Suppressor macrophage treated with lipopolysaccharide for 1 hour (primary cell): ENCODE measurements at places on chromosomes 2 and 18.

DNA sequence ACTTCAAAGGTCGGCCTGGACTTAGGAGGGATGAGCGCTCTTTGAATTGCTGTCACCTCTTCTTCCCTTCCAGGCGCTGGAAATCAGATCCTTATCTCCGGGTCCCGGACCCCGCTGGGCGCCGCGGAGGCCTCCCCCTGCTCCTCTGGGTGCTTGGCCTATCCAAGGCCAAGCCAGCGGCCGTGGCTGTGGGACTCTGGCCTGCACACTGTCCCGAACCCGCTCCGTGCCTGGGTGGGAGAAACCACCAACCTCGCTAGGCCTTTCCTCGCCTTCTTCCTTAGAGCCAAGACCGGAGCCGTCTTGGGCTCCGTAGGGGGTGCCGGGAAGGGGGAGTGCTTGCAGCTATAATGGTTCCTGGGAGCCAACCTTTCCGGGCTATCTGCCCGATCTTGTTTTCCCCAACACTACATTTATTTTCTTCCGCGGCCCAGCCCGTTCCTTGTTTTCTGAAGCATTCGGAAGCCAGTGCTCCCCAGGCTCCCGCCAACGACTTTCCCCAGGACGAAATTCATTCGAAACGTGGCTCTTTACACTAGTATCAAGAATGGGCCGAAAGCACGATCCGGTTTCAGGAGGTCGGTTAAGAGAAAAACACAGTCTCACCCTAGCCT, 2.4 kb downstream of the OSR1 start:
- DNase-seq: no peak

DNA sequence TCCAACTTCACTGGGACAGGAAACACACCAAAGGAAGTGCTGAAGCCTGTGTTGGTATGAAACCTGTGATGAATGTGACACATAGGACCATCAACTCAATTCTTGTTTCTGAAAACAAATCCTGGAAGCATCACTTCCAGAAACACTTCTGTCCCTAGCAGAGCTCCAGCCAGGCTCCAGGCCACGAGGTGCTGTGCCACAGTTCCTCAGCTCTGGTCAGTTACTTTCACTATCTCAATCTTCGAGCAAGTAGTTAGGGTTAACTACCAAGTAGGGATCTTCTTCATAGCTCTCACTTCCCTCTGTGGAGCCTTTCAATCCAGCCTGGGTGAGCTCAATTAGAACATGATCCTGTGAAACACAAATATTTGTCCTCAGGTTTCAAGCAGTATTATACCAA, 3.6 kb upstream of the LCT start:
- DNase-seq: peak; percentile 61

DNA sequence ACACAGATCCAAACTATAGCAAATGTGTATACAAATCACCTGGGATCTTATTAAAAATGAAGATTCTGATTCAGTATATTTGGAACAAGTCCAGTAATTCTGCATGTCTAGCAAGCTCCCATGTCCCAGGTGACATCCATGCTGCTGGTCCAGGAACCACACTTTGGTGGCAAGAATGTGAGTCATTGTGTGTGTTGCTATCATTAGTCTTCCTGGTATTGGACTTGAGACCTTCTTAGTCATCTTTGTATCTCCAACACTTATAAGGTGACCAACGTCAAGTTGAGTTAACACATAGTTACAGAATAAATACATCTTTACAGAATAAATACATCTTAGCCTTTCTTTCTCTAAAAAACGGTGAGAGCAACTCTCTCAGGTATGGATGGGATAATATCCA, 107.9 kb upstream of the NDUFV2 start:
- DNase-seq: no peak

- no peak for DNase-seq
Observed at GRCh38 chr18:72152935-72153334, 391.2 kb downstream of the CBLN2 start.

DNA sequence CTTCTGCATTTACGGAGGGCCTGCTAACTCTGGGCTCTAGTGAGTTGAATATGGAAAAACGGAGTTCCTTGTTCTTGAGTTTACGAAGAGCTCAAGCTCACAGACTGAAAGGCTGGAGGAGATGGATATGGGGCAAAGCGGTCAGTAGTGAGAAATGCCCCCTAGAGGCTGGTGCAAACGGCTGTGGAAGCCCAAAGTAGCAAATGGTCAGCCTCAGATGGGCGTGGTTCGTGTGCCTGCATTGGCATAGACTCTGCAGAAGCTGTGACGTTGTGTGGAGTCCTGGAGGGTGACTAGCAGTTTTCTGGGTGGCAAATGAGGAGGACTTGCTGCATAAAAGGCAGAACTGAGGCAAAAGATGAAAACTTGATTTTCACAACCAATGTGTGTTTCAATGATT, 93.6 kb upstream of the TWIST2 start:
- peak; percentile 10 for DNase-seq

- no peak for DNase-seq
Observed at GRCh38 chr2:230737791-230738226, 25.2 kb downstream of the CAB39 start.
